ENCODE measurements at places on chromosomes 5 and 9.

GRCh38 chr9:71669284-71669995, 98.9 kb downstream of the CEMIP2 start:
- no peak for DNase-seq

- no peak for DNase-seq
Measured at GRCh38 chr9:86347991-86348390, 6.2 kb downstream of the TUT7 start.

- no peak for DNase-seq
Measured at GRCh38 chr5:1519631-1520210, 4.0 kb downstream of the LPCAT1 start.

GRCh38 chr5:140112685-140113179, 1.2 kb upstream of the PURA start:
- DNase-seq, result no peak

- no peak for DNase-seq
Measured at GRCh38 chr5:181149355-181149754, 2.0 kb downstream of the OR2V2 start.

GRCh38 chr5:143064218-143064641, 294.1 kb downstream of the ARHGAP26 start:
- peak; percentile 79 for DNase-seq
